Activated CD4-positive, alpha-beta T cell treated with anti-CD3 and anti-CD28 coated beads, Interleukin-2, amount 10 ng/mL, durations not matched to agents 24 days and 14 days (primary cell): ENCODE measurements at places on chromosomes 13 and 19.

GRCh38 chr19:4758082-4758481 is 33.5 kb upstream of the FEM1A start:
- no peak for DNase-seq

DNA sequence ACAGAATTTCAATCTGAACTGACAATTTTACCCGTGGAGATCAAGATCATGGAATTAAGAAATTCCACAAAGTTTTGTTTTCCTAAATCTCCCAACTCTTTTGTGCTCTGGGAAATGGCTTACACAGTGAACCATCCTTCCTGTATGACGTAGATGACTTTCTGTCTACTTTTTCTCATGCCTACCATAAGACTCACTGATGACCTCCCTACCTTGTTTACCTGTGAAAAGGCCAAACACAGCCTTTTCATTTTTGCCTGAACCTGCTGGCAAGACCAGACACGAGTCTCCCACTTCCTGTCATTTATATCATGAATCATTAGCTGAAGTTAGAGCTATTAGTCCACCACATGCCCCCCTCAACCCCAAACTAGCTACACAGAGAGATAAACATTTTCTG is 4.6 kb upstream of the KBTBD6 start:
- no peak for DNase-seq

DNA sequence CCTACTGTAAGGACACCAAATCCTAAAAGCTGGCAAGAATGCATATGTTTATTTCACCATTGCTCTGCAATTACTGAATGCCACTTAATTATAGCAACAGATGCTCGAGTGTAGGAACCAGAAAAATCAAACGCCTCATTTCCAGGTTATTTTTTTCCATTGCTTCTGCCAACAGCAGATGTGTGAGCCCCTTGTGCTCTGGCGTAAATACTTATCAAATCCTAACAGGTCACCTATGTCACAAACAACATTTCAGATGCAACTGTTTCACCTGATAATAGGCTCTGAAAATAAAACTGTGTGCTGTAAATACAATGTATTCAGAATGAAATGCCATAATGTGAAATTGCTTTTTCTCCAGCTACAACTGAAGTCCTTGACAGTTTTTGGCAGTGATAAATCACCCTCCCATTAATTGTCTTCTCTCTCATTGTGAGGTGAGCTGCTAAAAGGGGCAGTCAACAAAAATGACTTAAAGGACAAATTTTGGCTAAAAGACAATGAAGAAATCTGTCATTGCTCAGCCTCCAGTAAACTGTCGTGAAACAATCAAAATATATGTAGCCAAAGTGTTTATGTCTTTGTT is 344.0 kb downstream of the DACH1 start:
- no peak for DNase-seq

DNA sequence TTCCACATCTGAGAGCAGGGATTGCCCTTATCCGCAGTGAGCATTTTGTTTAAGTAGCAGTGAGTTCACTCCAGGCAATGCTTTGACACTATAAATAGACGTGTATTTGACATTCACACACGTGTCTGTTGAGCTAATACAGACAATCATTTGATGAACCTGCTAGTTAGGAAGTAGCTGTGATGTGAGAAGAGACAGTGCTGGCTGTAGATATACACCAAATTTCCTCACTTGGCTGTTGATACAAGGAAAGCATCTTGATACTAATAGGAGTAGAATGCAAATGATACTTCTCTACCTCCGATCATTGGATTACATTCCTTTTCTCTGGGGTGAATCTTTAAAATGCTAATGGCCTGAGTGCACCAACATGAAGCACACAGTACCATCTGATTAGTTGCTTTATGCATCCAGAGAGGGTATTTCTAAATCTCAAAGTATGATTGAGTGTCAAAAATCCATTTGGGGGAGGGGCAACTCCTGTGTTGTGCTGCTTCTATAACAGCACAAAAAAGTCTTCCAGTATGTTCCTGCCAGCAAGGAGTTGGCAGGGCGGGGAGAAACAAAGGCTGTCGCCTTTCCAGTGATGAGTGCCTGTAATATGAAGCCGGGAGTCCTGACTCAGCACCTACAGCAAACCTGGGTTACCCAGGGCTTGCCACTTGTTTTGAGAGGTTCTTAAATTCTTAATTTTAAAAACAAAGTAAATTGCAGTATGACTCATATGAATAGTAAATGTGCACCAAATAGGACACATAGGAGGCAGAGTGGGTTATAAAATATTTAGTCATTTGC is 7.0 kb downstream of the CUL4A start:
- no peak for DNase-seq

- DNase-seq, result peak; percentile 76
Observed at GRCh38 chr19:8577247-8577646, at the start of gene MYO1F. MYO1F (minus strand) TSS chr19:8577442; CDS start chr19:8577309, 133 bp downstream.

GRCh38 chr19:11535792-11536595 is 2.7 kb upstream of the CNN1 start:
- peak; percentile 96 for DNase-seq

DNA sequence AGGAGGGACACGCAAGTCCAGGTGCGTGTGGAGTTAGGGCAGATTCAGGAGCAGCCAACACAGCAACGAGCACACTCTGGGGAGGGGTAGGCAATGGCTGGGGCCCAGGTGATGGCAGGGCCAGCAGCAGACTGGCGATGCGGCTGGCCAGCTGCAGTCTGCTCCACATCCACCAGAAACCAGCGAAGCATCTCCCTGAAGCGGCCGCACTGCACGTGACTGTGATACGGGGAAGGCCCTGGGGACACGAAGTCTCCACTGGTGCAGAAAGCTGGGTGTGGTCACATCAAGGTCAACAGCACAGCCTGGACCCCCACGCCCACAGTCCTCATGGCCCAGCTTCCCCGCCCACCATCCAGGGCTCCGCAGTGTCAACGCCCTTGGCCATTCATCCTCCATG is 21.3 kb upstream of the EPHX3 start:
- DNase-seq, result no peak

- no peak for DNase-seq
Observed at GRCh38 chr13:50617134-50617721, 226.3 kb downstream of the DLEU7 start.

DNA sequence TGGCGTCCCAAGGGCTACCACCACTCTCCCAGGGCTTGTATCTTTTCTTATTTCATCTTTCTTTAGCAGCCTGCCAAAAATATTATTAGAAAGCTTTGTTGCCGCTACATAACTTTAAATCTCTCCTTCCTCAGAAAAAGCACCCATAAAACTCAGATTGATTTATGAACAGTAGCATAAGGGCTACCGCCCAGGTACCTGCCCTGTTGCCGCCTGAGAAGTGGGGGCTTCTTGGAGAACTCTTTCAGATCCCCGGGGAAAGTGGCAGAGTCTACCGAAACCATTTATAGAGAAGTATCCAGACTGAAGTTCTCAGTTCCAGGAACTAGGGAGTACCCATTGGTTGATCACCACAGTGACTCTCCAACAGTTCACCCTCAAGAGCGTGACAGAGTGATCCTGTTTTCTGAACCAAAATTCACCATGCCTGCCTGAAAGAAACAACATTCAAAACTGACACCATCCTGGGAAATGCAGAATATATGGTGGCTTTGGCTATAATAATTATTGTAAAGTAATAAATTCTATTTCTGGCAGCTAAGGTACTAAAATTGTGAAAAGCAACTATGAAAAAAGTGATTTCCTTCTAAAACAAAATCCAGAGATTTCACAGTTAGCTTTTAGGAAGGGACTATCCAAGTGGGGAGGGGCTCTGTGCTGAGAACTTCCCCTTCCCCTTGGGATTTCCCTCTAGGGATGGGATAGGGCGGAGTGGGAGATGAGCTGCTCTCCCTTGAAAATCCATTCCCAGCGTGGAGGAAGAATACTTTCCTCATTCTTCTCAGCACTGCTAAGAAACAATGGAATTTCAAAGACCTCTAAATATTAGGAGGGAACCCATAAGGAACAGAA is 877 bp upstream of the N4BP2L1 start:
- DNase-seq, result no peak

GRCh38 chr13:26051657-26052311 is at the start of gene SHISA2:
SHISA2 (minus strand) TSS chr13:26052016; CDS start chr13:26050975, 1,041 bp downstream.
- peak; percentile 77 for DNase-seq

DNA sequence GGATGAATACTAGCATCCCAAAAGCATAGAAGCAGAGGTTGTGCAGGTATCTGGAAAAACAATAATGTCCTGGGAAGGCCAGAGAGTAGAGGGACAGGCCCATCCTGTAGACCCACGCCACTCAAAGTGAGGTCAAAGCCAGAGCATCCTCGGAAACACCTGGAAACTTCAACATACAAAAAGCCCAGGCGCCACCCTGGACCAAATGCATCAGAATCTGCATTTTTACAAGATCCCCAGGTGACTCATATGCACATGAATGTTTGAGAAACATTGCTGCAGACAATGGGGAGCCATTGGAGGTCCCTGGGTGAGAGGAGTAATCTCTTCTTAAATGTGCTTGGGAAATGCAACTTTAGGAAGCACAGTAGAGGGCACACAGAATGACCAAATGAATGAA is 684.1 kb downstream of the DIAPH3 start:
- no peak for DNase-seq

DNA sequence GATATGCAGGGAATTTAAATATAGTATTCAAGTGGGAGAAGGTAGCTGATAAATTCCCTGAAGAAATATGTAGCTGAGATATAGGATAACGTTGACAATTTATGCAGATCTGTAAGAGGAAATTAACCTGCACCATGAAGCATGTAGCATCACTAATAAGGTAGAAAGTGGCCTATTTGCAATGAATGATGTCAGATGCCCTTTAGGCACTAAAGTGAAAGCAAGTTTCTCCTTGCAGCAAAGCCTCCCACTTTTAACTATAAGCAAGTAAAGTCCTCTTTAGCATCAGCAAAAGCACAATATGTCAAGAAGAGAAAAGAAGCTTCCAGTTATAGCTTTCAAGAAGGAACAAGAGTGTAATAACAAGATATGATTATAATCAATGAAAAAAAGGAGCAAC is 102.5 kb upstream of the SLITRK1 start:
- no peak for DNase-seq

DNA sequence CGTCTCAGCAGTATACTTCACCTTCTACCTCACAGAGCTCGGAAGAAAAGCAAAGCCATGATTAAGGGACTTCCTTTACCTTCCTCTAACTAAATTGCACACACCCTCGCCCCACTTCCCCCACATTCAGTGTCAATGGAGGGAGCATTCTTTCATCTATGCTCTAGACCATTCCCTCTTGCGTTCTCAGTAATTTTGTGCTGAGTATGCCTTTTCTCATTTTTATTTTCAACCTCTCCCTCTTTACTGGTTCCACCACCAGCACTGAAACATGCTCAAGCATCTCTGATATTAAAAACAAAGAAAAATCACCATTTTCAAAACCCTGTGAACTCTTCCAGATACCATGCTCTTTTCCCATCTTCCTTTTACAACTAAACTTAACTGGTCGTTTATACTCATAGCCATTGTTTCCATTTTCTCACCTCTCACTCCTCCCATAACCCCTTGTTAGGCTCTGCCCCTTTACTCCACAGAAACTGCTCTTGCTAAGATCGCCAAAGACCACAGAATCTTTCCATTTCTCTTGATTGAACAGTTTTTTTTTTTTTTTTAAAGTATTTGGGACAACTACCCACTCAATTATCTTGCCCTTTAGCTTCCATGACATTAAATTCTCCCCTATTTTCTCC is 32.4 kb downstream of the SERPINE3 start:
- no peak for DNase-seq

DNA sequence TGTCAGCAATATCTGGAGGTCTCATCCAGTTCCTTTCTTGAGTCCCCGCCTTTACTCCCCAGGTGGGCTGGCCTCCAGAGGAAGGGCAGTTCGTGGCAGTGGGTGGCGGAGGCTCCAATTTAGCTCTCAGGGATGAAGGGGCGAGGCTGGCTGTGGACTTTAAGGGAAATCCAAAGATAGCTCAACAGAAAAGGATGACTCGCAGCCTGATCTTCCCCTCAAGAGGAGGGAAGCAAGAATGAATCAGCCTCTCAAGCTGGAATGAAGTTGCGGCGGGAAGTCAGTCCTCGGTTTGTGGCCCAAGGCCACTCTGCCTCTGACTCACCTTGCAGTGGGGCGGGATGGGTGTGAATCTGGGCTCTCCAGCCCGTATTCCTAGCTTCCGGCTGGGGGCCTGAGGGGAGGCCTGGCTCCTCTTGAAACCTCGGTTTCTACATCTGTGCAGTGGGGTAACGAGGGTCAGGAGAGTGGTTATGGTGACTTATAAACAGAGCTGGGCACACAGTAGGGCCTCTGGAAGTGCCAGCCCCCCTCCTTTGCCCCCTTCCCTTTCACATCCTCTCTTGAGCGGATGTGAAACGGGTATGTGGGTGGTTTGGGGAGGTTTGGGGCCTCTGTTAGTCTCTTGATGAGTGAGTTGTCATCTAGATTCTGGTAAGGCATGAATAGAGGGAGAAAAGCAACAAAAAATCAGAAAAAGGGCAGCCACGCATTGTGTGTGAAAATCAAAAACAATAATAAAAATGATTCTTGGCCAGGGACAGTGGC is 10.5 kb upstream of the SMG9 start:
- peak; percentile 93 for DNase-seq

DNA sequence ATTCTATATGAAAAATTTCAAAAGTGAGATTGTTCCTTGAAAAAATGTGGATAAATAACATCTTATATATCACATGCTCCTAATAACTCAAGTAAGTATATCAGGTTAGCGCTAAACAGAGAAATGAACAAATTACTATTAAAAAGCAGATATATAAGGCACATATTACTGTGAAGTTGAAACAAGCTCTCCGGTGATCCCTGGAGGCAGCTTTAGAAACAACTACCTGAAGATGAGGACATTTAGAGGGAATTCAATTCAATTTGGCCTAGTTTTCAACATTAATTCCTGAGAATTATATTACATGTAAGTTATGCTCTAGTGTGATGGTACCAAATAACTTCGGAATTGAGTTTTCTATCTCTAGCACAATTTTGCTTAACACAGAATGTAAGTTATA is 1373.6 kb upstream of the SPRY2 start:
- DNase-seq, result no peak

DNA sequence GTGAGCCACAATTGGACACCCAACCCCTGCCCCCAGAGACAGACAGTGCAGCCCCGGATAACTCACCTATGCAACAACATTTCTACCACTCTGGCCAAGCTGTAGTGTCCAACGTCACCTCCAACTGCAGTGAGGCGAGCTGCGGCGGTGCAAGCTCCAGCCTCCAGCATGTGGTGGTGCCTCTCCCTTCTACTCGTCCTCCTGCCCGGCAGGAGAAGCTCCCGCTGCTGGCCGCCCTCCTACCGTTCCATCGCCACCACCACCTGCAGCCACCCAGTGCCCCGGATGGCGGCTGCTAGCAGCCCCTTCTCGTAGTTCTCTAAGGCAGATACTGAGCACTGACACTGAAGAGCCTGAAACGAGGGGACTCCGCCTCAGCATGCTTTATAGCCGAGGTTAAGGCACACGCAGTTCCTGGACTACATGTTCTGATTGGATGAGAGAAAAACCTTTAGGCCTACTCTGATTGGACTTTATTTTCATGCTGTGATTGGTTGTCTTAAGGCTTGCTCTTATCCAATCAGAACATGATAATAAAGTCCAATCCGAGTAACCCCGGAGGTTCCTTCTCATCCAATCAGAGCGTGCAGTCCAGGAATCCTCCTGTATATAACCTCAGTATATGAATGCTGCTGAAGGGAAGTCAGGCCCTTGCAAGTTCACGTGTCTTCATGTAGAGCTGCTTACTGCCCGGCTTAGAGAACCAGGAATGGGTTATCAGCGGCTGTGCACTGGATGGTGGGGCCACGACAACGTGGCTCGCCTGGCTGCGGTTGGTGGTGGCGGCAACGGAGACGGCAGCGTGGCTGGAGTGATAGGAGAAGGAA is 63.5 kb downstream of the TUBA3C start:
- DNase-seq, result no peak

- DNase-seq, result no peak
Observed at GRCh38 chr13:44542361-44542760, 33.8 kb downstream of the TSC22D1 start.
